ENCODE measurements at places on chromosomes 2 and 18.

GRCh38 chr2:210792000-210792399 lies 235.6 kb downstream of the CPS1 start:
- DNase-seq, result no peak

DNA sequence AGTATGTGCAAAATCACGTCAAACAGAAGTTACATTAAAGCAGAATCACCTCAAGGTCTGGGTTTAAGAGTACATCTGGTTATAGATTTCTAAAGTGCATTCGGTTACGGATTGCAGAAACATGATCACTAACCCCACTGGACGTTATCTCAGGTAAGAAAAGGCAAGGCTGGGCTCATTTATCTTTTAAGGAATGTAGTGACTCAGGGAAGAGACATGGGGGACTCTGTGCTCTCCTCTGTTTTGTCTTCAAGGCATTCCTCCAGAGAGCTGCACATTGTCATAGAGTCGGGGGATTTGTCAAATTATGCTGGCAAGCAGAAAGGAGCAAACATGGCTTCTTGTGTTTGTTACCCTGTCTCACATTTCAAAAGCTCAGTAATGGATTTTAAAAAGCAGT lies 14.3 kb downstream of the WDSUB1 start:
- DNase-seq, result no peak

DNA sequence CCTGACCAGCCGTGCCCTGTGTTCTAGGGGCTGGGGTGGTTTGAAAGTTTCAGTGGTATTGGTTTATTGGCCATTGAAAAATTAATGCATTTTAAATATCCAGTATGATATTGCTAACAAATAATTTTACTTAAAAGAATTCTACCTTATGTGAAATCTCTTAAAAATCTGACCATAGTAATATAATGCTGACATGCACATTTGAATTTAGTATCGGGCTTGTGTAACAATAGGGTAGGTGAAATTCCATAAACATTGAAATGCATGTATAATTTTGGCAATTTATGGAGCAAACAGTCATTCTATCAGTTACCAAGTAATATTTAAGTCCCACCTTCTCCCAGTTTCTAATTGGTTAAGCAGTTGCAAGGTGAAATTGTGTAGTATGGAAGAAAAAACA lies 170.5 kb downstream of the DCDC2C start:
- no peak for DNase-seq

DNA sequence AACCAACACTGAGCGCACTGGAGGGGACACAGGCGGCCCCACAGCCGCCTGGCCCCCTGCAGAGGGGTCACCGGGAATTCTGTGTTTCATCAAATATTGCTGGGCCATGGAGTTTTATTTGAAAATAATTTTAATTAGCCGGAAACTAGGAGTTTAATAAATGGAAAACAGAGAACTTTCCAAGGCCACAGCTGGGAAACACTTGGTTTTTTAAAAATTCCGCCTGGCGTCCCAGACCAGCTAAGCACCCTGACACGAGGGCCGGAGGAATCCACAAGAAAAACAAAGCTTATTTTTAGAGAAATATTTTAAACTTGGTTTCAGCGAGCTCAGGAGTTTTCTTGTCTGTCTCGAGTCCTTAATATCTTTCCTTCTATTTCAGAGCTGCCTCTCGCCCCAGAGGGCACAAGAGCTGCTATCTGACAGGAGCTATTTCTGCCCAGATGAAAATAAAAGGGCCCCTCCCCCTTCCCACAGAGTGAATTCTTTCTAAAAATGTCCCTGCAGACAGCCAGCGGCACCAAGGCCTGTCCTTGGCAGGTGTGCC lies 8.2 kb downstream of the ZFP36L2 start:
- DNase-seq, result no peak

GRCh38 chr2:167440382-167440781 lies 552.1 kb downstream of the XIRP2 start:
- no peak for DNase-seq

GRCh38 chr2:27805180-27805579 lies 33.7 kb downstream of the MRPL33 start:
- DNase-seq, result no peak

GRCh38 chr2:171185941-171186340 lies 25.2 kb upstream of the TLK1 start:
- no peak for DNase-seq

DNA sequence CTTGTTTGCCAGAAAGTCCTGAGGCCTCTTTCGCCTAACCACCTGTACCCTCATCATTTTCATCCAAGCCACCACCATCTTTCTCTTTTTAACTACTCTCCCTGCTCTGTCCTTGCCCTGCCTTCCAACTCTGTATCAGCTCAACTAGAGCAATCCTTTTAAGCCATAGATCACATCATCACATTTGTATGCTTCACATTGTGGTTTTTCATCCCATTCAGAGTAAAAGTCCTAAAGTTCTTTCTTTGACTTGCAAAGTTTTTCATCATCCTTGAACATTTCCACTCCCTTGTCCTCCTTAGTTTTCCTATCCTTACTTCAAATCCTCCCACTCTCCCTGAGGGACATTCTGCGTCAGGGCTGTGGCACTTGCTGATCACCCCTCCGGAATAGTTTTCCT lies 73.9 kb downstream of the SLC39A10 start:
- no peak for DNase-seq

DNA sequence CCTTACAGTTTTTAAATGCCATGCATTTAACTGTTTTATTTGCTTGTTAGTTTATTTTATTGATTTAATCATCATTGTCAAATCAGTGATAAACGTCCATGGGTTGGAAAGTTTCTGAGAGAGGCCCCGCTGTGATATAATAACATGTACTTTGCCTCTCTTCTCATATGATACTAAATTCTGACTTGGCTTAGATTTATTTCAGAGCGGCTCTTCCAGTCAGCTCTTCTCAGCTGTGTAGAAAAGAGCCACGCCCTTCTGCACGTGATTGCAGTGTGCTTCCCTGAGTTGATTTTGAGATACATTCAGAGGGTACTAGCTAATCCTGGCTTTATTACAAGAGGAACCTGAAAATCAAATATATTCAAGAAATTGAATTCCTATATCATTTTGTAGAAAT lies 218.6 kb downstream of the KCNE4 start:
- no peak for DNase-seq

- no peak for DNase-seq
Observed at GRCh38 chr2:9110346-9110884, 96.2 kb upstream of the ASAP2 start.

DNA sequence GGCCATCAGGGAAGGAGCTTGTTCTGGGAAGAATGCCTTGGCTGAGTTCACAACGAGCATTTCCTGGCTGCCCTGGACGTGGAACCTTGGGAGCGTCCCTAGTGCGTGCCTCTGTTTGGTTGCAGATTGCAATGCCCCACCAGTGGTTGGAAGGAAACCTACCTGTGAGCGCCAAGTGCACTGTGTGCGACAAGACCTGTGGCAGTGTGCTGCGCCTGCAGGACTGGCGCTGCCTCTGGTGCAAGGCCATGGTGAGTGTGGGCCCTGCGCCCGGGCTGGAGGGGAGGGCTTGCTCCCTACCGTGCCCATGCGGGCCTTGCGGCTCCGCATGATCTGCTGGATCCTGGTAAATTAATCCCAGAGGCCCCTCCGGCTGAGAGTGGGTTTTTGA lies 81.9 kb downstream of the DGKD start:
- DNase-seq, result peak; percentile 43

- DNase-seq, result no peak
Observed at GRCh38 chr18:75377258-75377657, 50.2 kb downstream of the SMIM21 start.

GRCh38 chr2:68732036-68732932 lies 2.3 kb upstream of the ARHGAP25 start:
- DNase-seq, result no peak

DNA sequence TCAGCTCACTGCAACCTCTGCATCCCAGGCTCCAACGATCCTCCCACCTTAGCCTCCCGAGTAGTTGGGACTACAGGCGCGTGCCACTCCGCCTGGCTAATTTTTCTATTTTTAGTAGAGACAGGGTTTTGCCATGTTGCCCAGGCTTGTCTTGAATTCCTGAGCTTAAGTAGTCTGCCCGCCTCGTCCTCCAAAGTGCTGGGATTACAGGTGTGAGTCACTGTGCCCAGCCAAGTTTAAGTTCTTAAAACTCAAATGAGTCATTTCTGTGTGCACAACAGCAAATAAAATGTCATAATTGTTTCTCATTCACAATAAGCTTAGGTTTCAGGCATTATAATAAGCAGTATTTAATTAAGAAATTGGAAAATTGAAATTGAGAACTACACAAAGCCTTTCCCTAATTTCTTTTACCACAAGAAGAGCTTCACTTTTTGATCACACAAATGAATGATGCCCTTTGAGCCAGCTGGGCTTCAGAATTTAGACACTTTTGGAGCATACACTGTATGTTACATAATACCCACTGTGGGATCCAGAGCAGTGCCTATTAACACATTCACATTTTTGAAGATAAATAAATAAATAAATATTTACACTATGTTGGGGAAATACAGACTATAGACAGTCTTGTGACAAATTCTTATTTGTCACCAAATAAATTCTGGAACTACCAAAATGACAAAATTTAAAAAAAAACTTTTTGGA lies 8.6 kb upstream of the ME2 start:
- DNase-seq, result no peak

Measured in ascending aorta (tissue), 2 donors.